ENCODE measurements at places on chromosomes 2 and 18.

- no peak for DNase-seq
These were observed 146.7 kb downstream of the PARD3B start for GRCh38 chr2:204691911-204692510.

DNA sequence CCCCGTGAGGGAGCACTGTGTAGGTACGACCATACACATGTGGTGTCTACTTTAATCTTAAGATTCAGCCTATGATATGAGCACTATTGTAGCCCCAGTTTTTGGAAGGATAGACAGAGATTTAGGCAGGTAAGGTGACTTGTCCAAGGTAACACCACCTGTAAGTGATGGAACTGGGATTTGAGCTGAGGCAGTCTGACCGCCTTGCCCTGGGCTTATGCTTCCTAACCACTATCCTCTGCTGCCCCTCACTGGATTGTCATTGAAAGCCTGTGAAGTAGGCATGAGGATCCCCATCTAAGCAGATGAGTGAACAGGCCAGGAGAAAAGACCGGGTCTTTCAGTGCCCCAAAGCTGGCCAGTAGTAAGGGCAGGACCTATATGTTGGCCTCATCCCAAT lies 343.8 kb downstream of the CYRIA start:
- no peak for DNase-seq

GRCh38 chr18:4096486-4096885 lies 358.6 kb downstream of the DLGAP1 start:
- no peak for DNase-seq

- no peak for DNase-seq
These were observed 12.3 kb downstream of the CYS1 start for GRCh38 chr2:10067881-10068280.

- DNase-seq = no peak
These were observed 77.5 kb upstream of the ITPRID2 start for GRCh38 chr2:181814057-181814491.

DNA sequence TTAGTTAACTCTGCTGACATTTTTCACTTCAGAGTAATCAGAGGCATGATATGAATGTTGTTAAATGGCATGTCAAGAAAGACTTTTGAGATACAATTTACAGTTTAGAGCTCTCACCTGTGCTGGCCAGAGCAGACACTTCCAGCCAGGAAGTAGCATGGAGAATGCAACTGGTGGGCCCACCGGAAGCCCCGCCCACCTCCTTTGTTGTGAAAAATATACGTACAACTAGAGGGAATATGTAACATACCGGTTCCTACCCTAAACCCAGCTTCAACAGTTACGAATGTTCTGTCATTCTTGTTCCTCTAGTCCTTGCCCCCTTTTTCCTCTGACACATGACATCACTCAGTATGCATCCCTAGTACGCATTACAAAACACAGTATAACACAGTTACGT lies 70.2 kb upstream of the ITM2C start:
- DNase-seq = no peak

- DNase-seq = no peak
These were observed 458.8 kb downstream of the PIK3C3 start for GRCh38 chr18:42413870-42414269.

DNA sequence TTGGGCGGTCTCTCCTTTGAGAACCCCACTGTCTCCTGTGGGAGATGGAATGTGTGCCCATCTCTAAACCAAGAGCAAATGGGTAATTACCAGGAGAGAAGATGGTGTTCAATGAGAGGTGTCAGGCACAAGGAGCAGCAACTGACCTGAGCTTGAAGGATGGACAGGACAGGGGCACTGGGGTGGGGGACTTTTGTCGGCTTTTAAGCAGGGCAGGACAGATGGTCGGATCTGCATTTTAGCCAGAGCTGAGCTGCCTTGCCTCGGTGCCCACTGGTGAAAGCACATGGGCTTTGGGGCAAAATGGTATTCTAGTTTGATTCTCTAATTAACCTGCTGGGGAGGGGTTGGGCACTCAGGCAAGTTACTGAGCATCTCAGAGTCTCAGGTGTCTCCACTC lies 98.0 kb downstream of the INHBB start:
- DNase-seq = no peak

Measured in stimulated activated effector memory CD8-positive, alpha-beta T cell treated with anti-CD3 and anti-CD28 coated beads, Interleukin-12 subunit alpha, Interleukin-12 subunit beta, amount 100 ng/mL, for 72 hours (primary cell).